Urothelium cell line (cell line): ENCODE measurements at places on chromosomes 5 and 9.

GRCh38 chr9:36456480-36457065, 56.5 kb upstream of the RNF38 start:
- no peak for DNase-seq

GRCh38 chr9:1332156-1332555, 282.0 kb downstream of the DMRT2 start:
- no peak for DNase-seq

DNA sequence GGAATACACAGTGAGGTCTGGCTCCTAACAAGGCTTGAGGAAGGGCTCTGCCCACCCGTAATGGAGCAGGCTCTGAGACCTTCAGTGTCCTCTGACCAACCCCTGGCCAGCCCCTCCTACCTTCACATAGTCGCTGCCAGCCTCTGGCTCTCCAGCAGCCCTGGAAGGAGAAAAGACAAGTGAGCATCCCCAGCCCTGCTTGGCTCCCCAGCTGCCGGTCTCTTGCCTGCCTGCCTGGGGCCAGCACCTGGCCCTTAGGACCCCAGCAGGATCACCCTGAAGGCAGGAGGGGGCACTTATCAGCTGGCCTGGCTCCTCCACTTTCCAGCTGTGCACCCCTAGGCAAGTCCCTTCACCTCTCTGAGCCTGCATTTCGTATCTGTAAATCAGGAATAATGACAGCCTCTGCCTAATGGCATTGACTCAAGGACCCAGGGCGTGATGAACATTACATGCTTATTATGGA, 16.9 kb downstream of the SH2D3C start:
- DNase-seq = no peak

- DNase-seq = no peak
Observed at GRCh38 chr9:93567271-93567959, 9.0 kb upstream of the PHF2 start.
